ENCODE measurements at places on chromosomes 7 and 10.

DNA sequence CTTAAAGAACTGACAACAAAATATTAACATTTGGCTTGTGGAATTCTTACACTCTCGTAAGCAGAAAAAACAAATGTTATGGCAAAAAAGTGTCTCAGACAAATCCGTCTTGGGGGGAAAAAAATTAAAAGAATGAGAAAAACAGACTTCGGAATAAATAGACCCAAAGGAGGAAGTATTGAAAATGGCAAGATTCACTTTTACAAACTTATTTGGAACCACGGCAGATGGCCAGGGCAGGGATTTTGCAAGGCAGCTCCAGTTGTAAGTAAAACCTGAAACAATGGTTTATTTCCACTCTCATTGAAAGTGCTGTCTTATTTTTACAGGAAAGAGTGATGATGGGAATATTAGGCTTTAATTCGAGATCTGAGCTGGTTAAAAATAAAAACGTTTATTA is 1.5 kb upstream of the ZNF438 start:
- no peak for DNase-seq

GRCh38 chr7:24622646-24623182 is 49.5 kb downstream of the PALS2 start:
- no peak for DNase-seq

- peak; percentile 100 for DNase-seq
Measured at GRCh38 chr10:30736685-30737232, 107.2 kb upstream of the LYZL2 start.

DNA sequence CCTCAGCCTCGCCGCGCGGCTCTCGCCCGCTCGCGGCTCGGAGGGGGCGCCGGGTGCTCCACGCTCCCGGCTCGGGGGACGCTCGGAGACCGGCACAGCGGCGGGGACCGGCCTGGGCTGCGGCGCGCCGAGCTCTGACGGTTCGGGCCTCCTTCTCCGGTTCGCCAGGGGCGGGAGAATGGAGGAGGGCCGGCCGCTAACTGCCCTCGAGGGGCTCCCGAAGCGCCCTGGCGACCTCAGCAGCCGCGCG is 232 bp upstream of the GRID1 start:
- DNase-seq: no peak

GRCh38 chr10:124535731-124536495 is 74.3 kb downstream of the LHPP start:
- DNase-seq: no peak

DNA sequence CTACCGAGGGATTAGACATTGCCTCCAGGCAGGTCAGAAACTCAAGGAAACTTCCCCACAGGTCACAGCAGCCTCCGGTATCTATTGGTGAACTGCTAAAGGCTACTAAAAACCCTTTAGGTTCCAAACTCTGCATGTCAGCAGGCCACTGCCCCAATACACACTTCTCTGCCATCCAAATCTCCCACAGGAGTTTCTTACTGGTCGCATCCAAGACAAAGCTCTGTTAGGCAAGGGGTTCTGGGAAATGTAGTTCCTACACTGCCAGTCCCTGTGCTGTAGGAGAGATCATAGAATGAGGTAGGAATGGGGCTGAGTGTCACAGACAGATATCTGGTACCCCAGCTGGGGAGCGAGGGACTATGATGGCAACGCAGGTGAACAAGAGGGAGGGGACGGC is 757.0 kb upstream of the C7orf33 start:
- DNase-seq: no peak
